ENCODE measurements at places on chromosomes 16 and 17. TPM values are rescaled to one million over a fixed set of nuclear protein-coding genes. Genes with fewer than 3 reads are reported as not detected.
A peak's percentile ranks its signal among the peaks of the same experiment; 100 is the strongest.

DNA sequence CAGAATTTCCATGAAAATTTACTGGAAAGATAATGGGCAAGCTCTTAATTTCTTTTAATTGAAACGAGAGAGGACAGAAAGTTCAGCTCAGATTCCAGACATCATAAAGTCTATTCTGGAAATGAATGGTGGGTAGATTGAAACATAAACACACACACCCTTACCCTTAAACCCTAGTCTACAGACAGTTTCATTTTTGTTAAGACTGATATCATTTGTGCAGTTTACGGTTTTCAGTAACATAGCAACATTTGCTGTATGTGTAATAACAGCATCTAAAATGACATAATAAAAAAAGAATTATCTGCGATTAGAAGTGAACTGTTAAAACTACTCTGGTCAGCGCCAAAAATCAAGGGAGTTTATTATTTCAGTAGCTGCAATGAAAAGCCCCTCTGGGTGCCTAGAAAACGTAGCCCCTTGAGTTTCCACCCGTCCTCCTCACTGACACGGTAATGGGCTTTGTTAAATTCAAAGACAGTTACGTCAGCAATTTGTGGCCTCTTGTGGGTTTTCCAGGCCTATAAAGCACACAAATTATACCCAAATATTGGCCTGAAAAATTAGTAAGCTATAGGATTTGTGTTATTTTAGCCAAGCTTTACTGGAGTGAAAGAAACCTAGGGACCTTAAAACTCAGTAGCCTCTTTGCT is 520.6 kb upstream of the SOX9 start:
- DNase-seq, result no peak

DNA sequence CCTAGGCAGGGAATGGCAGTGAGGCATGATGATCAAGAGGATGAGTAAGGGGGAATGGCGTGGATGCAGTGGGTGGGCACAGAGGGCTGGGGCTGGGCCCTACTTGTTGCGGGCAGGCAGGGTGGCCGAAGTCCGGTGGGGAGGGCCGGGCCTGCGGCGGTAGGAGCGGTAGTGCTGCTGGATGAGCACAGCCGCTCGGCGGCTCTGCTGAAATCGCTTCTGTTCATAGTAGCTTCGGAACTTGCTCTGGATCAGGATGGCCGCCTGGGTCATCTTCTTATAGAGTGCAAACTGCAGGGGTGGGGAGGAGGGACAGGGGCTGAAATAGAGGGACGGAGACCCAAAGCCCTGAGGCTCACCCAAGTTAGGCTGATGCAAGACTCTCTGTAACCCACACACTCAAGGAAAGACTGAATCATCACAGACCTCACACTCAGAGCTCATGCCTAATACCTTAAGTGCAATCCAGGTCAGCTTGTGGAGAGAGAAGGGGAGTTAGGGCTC is 1.5 kb upstream of the SPAG7 start:
- DNase-seq, result no peak

GRCh38 chr17:8227238-8227581 is 16.8 kb upstream of the AURKB start:
- no peak for DNase-seq

DNA sequence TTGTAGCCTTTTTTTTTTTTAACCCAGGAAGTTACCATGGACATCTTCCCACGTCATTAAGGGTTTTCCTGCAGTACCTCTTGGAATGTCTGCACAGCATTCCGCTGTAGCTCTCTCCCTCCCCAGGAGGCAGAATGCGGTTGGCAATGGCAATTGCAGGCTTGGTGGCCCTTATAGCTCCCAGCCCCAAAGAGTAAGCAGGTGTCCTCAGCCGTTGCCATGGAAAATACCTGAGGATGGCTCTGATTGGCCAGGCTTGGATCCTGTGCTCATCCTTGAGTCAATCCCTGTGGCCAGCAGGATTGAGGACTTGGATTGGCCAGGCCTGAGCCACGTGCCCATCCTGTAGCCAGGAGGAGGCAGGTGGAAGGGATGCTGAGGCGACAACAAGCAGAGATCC is 15.5 kb upstream of the TIMP2 start:
- no peak for DNase-seq

DNA sequence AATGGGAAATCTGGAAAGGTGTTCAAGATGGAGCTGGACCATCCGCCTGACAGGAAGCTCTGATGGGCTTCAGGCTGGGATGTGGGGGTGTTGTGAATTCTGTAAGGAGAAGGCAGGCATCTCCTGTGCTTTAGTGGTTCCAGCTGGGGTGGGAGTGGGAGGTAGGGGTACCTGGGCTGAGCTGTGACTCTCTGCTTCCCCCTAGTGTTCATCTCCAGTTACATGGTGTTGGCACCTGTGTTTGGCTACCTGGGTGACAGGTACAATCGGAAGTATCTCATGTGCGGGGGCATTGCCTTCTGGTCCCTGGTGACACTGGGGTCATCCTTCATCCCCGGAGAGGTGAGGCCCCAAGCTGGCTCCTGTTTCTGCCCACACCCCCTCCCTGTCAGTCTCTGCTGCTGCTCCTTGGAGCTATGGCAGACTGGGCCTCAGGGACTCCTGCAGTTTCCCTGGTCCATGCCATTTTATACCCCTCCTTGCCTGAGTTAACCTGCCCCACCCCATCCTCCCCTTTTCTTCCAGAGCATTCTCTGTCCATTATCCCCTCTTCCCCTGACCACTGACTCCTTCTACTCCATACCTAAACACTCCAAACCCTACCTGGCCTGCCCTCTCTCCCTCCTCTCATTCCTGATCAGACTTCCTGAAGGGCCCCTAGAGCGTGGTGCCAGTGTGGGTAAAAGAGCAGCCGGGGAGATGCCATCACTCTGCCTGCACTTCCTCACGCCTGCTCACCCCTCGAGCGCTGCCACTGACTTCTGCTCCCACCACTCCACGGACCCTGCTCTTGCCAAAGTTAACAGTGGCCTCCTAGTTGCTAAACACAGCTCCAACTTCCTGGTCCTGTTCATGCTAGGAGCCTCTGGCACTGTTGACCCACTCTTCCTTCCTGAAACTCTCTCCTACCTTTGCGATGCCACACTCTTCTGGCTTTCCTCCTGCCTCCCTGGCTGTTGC is 3.4 kb downstream of the SPNS1 start:
- no peak for DNase-seq

- DNase-seq, result no peak
Measured at GRCh38 chr16:7366993-7367880, 34.6 kb downstream of the RBFOX1 start.

DNA sequence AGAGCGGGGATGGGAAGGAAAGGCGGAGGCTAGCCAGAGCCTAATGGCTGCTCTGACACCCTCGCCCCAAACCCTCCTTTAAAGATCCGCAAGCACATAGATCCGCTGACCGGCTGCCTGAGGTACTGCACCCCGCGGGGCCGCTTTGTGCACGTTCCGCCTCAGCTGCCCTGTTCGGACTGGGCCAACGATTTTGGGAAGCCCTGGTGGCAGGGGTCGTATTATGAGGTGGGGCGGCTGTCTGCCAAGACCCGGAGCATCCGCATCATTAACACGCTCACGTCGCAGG is 663 bp downstream of the CYB5D1 start:
- DNase-seq, result no peak

GRCh38 chr17:27326051-27326450 is 32.1 kb downstream of the WSB1 start:
- no peak for DNase-seq

GRCh38 chr16:12507366-12507765 is 296.3 kb downstream of the CPPED1 start:
- DNase-seq, result no peak

BEAN1 gene
- total RNA-seq, result 0.51 TPM

GRCh38 chr16:11793840-11794239 is 3.2 kb downstream of the ZC3H7A start:
- no peak for DNase-seq

GRCh38 chr17:49985310-49985990 is 9.6 kb downstream of the DLX3 start:
- DNase-seq, result no peak

DNA sequence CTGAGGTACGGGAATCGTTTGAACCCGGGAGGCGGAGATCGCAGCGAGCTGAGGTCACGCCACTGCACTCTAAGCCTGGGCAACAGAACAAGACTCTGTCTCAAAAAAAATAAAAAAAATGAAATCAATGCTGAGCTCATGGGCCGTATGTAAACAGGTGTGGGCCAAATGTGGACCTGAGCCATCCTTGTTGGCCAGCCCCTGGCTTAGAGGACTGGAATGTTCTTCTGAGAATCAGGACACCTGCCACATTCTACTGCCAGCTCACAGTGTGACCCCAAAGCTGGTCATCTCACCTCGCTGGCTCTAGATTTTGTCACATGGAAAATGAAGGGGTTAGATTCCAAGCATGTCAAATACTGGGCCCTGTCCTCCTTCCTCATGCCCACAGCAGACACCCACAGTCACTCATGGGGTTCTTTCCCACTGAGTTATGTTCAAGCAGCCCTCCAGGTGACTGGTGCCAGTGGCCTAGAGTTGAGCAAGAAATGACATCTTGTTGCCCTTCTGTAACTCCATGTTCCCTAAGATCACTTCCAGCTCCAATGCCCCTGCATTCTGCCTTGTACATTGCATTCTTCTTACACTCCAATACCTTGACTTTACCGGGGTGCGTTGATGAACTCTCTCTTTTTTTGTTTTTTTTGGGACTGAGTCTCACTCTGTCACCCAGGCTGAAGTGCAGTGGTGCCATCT is 110.6 kb downstream of the ABCC1 start:
- DNase-seq, result no peak

GRCh38 chr16:6160871-6161270 is 1063.3 kb upstream of the EEF2KMT start:
- no peak for DNase-seq

KCTD19 gene
- total RNA-seq, result not detected

GRCh38 chr16:8355675-8356074 is 234.6 kb downstream of the TMEM114 start:
- no peak for DNase-seq

ZP2 gene
- not detected for total RNA-seq

DNA sequence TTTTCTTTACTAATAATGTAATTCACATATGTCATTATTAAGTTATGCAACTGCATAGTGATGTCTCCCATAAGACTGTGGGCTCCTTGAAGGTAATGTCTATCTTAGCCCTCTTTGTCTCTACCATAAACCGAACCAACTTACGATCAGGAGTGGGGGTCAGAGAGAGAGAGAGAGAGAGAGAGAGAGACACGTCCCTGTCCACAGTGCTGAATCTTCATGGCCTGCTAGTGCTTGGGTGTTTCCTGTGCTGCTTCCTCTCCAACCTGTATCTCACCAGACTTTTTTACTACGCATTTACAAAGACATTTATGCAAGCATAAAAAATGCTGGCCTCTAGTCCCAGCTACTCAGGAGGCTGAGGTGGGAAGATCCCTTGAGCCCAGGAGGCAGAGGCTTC is 52.2 kb upstream of the HAPSTR1 start:
- DNase-seq, result no peak

RAC3 gene
- 41.8 TPM for total RNA-seq

- peak; percentile 89 for DNase-seq
Measured at GRCh38 chr17:79991140-79991923, 44.3 kb downstream of the TBC1D16 start.

PLCG2 gene
- 12.8 TPM for total RNA-seq

DNA sequence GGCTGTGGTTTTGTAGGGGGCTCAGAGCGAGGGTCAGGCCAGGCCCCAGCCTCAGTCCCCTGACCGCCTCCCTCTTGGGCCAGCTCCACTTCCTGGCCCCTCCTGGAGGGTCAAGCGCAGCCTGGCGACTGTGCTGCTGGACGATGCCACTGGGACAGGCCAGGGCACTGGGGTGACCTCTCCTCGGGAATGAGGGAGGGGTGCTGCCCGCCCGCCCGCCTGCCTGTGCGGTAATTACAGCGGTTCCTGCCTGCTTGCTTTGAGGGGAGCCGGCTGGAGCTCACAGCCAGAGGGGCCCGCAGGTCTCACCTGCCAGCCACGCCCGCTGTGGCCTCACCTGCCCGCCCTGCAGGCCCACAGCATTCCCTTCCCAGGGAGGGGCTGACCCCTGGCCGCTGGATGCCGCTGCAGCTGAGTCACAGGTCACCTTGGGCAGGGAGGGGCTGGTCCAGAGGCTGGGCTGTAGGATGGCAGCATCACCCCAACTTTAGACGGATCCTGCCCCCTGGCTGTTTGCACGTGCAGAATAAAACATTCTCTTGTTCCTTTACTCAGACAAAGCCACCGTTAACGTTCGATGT is 76.7 kb upstream of the CBX4 start:
- no peak for DNase-seq

DNA sequence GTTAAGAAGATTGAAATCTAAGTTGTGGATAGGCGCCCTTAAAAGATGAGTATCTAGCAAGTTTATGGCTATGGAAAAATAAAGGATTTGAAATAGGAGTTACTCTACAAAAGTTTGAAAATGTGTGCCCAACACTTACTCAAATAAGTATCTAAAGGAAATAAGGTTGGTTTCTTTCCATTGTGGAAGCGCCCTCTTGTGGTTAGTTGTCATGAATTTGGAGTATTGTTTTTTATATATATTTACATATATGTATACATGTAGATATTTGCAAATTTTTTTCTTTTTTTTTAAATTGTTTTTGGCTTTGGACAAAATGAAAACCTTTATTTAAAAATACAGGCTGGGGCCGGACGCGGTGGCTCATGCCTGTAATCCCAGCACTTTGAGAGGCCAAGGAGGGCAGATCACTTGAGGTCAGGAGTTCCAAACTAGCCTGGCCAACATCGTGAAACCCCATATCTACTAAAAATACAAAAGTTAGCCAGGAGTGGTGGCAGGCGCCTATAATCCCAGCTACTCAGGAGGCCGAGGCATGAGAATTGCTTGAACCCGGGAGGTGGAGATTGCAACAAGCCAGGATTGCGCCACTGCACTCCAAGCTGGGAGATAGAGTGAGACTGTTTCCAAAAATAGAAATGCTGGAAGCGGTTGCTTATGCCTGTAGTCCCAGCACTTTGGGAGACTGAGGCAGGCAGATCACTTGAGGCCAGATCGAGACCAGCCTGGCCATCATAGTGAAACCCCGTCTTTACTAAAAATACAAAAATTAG is 24.0 kb upstream of the VPS4A start:
- peak; percentile 67 for DNase-seq

CDH5 gene
- 20.8 TPM for total RNA-seq

DNA sequence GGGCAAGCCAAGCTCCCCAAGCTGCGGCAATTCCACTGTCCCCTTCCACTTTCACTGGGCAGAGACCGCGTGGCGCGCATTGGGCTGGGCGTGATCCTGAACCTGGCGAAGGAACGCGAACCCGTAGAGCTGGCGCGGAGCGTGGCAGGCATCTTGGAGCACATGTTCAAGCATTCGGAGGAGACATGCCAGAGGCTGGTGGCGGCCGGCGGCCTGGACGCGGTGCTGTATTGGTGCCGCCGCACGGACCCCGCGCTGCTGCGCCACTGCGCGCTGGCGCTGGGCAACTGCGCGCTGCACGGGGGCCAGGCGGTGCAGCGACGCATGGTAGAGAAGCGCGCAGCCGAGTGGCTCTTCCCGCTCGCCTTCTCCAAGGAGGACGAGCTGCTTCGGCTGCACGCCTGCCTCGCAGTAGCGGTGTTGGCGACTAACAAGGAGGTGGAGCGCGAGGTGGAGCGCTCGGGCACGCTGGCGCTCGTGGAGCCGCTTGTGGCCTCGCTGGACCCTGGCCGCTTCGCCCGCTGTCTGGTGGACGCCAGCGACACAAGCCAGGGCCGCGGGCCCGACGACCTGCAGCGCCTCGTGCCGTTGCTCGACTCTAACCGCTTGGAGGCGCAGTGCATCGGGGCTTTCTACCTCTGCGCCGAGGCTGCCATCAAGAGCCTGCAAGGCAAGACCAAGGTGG is 9.8 kb downstream of the SARM1 start:
- no peak for DNase-seq

- no peak for DNase-seq
Measured at GRCh38 chr16:21590796-21591195, 8.6 kb upstream of the METTL9 start.

GRCh38 chr17:72661116-72661944 is 431.2 kb downstream of the SLC39A11 start:
- DNase-seq, result peak; percentile 77

- no peak for DNase-seq
Measured at GRCh38 chr16:65200156-65200773, 78.4 kb upstream of the CDH11 start.

ARL17B gene
- total RNA-seq, result 20.1 TPM
